Foreskin melanocyte (primary cell): ENCODE measurements at places on chromosomes 4 and X.

- DNase-seq: no peak
Observed at GRCh38 chr4:78414116-78414515, 137.5 kb upstream of the ANXA3 start.

DNA sequence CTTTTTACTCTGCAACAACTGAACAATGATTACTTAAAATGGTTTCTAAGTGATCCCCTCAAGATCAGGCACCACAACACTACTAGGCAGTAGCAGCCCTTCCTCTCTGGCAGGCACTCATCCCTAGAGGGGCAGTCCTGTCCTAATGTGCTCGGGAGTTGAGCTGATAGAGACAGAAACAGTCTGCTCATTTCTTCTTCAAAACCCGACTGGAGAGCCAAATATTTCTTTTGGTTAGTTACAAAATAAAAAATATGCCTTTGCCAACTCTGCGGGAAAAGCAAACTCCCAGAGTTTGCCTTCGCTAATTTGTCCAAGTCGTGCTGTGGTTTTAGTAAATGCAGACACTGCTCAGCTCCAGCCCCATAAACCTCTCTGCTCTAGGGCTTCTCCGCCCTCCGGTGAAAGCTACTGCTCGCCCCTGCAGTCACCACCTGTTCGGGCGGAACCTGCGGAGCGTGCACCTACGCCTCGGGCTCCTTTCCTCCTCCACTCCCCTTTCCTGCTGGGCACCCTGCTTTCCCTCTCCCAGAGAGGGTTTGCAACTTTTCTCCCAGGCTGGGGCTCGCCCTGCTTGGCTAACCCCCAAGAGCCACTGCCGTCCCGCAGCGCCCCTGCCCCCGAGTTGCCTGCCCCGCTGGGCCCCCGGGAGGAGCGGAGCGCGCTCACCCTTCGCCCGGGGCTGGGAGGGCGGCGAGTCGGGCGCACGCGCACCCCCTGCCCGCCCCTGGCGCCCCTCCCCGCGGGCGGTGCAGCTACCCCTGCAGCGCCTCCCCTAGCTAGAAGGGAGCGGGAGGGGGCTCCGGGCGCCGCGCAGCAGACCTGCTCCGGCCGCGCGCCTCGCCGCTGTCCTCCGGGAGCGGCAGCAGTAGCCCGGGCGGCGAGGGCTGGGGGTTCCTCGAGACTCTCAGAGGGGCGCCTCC lies at the start of gene NPNT:
Gene NPNT, plus strand, starts transcription at position 812 of the 923 bp plus-strand sequence. CDS start 182 bp downstream, outside the sequence.
- no peak for DNase-seq

- DNase-seq: no peak
Observed at GRCh38 chr4:141416219-141416618, 195.5 kb downstream of the ZNF330 start.

- DNase-seq: no peak
Observed at GRCh38 chr4:56102601-56103000, 153.9 kb downstream of the CEP135 start.

DNA sequence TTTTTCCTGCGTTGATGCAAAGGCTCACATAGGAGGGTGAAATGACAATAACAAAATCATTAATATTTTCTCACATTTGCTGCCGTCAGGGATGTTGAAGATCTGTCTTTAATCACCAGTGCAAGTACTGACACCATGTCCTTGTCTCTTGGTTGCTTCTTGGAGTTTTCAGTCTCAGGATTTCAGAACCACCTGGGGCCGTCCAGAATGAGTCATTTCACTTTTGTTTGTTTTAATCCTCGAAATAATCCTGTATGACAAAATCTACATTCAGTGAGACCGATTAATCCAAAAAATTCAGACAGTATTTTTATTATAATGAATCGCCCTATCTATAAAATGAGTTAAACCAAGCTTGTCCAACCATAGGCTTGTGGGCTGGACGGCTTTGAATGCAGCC lies 47.2 kb downstream of the NEIL3 start:
- no peak for DNase-seq

GRCh38 chr4:26490960-26491284 lies 638 bp upstream of the CCKAR start:
- DNase-seq: no peak

GRCh38 chr4:37934609-37935008 lies 25.6 kb upstream of the PTTG2 start:
- DNase-seq: no peak

GRCh38 chrX:29661290-29661689 lies 554.1 kb upstream of the MAGEB2 start:
- peak; percentile 65 for DNase-seq

DNA sequence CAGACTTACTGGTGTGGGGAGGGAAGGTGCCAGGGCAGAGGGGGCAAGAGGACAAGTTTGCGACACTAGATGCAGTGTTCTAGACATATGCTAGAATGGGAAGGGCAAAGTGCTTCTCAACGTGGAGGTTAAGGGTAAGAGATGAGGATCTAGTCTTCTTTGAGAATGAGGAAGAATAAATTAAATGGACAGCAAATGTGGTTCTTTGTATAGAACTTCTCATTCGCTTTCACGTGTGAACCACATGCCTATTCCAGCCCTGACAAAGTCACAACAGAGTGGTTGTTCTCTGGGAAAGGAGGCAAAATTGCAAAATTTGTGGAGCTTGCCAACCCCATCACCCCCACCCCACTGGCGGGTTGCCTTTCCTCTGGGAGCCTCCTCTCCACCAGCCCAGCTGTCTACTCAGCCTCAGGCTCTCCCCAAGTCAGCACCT lies 1.5 kb upstream of the ANXA5 start:
- peak; percentile 95 for DNase-seq

DNA sequence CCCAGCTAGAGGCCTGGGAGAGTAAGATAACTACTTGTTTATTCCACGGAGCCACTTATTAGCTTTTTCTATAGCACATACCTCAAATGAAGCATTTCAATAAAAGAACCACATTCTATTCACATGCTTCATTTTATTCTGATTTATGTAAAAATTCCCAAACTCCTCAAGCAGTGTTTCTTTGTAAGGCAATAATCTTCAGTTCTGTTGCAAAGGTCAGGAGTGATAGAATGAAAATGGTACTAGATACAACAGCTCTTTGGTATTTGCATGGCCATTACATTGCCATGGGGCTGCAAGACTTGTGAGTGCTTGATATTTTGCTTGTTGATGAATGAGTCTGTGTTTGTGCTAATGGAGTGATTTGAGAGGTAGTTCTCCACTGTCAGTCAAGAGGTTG lies 39.4 kb downstream of the AR start:
- peak; percentile 29 for DNase-seq

DNA sequence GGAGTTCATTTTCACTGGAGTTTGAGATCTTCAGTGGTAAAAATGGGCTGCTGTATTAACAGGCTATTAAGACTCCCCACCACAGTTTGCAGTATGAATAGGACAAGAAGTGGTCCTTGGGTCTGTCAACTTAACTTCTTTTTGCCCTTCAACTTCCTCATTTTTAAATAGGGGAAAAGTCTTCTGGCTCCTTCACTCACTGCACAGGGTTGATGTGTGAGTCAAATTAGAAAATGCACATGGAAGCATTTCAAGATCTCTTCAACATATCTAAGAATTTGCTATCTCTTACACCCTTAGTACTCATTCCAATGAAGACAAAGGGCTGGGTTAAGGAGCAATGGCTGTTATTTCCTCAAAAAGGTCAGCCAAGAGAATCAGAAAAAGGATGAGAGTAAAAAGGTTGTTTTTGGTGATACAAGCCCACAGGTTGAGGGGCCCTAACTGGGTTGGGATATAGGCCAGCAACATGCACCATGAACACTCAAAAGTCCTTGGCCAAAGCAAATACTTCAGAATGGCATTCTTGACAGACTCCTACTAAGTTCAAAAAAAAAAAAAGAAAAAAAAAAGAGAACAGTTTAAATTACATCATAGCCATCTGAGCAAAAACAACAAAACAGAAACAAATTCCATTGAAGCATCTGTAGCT lies 13.4 kb downstream of the PDE5A start:
- DNase-seq: no peak

GRCh38 chrX:48470110-48470832 lies at the start of gene SLC38A5:
TSS of gene SLC38A5 (minus strand) at chrX:48470260. CDS start at chrX:48467924, 2,336 bp downstream.
- DNase-seq: no peak

- DNase-seq: no peak
Observed at GRCh38 chr4:122533841-122534240, 77.3 kb upstream of the IL2 start.
